Breast epithelium (tissue), 4 donors: ENCODE measurements at places on chromosomes 1 and 21.

DNA sequence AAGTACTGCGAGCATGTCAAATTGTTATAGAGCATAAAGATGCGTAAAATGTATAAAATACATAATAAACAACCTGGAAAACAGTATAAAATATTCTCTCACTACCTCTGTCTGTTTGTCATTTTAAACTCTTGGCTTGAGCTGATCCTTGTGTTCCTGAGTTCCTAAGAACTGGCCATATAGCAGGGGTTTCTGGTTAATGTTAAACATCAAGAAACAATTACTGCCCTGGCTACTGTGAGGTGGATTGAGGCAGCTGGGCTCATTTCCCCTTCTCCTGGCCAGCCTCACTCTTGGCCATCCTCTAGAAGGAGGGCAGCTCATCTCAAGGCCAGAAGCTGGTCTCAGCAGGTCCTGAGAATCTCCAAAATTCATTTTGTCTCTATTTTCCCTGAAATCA, 297.3 kb upstream of the USP24 start:
- H3K4me1 ChIP-seq = no peaks in the 10 kb centered on the region
- H3K27me3 ChIP-seq = no peaks in the 10 kb centered on the region
- no peak for DNase-seq
- no peak overlapping the region for H3K27ac ChIP-seq
- H3K4me3 ChIP-seq = no peak overlapping the region

DNA sequence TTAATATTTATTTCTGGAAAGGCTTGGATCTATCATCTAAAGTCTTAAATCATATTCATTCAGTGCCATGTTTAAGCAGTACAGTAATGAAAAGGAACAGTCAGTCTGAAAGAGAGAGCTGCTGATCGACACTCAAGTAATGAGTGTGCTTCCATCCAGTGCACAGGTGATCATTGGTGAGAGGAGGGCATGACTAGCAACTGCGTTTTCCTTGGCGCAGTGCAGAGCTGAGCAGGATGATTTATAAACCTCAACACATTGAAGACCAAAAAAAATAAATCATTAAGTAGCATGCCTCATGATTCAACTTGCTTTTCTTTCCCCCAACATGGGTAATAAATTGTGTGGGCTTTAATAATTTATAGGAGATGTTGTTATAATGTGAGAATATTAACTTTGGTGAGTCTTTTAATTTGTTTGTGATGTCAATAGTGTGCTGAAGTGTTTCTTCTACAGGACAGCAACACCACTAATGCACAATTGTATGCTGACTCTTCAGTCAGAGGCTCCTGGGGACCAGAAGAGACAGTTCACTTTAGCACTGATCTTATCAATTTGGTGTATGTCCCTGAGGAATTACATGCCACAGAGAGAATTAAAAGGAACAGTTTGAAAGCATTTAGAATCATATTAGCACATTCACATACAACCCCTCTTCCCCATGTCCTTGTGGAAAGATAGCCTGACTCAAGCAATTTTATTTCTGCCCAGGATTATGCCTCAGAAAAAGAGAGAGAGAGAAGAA, 199.7 kb upstream of the ADGRL2 start:
- no peaks in the 10 kb centered on the region for H3K36me3 ChIP-seq
- no peak overlapping the region for H3K4me3 ChIP-seq
- no peak for DNase-seq
- H3K27me3 ChIP-seq = no peaks in the 10 kb centered on the region

DNA sequence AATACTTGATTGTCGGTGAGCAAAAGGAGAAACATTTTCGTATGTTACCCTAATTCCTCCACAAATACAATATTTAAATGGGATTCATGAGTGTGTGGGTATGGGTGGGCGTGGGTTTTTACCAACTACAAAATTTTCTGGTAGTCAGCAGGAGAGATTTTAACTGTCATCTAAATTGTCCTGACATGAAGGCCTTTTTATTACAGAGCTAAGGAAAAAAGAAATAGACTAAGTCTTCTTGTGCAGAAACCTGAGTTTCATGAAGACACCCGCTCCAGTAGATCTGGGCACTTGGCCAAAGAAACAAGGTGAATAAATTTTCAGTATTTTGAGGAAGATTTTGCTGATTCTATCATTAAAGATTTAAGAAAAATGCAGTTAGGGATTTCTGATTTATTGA, 752 bp downstream of the RGS18 start:
- no peaks in the 10 kb centered on the region for H3K36me3 ChIP-seq
- no peak overlapping the region for H3K4me3 ChIP-seq
- H3K27ac ChIP-seq = no peak overlapping the region
- no peaks in the 10 kb centered on the region for H3K27me3 ChIP-seq
- no peaks in the 10 kb centered on the region for H3K4me1 ChIP-seq

GRCh38 chr1:152517237-152517811, 3.0 kb downstream of the CRCT1 start:
- no peaks in the 10 kb centered on the region for H3K4me1 ChIP-seq
- no peak overlapping the region for H3K4me3 ChIP-seq
- H3K27me3 ChIP-seq = peaks cover 30% of the 10 kb centered on the region
- no peak overlapping the region for H3K27ac ChIP-seq
- H3K36me3 ChIP-seq = no peaks in the 10 kb centered on the region

GRCh38 chr1:22643381-22643780, at the start of gene C1QC:
Gene C1QC, plus strand, starts transcription at chr1:22643633. Its CDS starts 391 bp downstream, at chr1:22644024.
- no peaks in the 10 kb centered on the region for H3K36me3 ChIP-seq
- no peaks in the 10 kb centered on the region for H3K4me1 ChIP-seq
- no peaks in the 10 kb centered on the region for H3K27me3 ChIP-seq
- H3K27ac ChIP-seq = no peak within 1 kb of the TSS
- DNase-seq = no peak
- H3K4me3 ChIP-seq = peak within 1 kb of the TSS; percentile 41

GRCh38 chr1:174265282-174265681, 106.0 kb downstream of the RABGAP1L start:
- no peak overlapping the region for H3K4me3 ChIP-seq
- H3K36me3 ChIP-seq = no peaks in the 10 kb centered on the region
